Kasumi-1 (cell line): ENCODE measurements at places on chromosomes 7 and 10.

- no peak for DNase-seq
These were observed 36.7 kb upstream of the MNX1 start for GRCh38 chr7:157047148-157047547.

DNA sequence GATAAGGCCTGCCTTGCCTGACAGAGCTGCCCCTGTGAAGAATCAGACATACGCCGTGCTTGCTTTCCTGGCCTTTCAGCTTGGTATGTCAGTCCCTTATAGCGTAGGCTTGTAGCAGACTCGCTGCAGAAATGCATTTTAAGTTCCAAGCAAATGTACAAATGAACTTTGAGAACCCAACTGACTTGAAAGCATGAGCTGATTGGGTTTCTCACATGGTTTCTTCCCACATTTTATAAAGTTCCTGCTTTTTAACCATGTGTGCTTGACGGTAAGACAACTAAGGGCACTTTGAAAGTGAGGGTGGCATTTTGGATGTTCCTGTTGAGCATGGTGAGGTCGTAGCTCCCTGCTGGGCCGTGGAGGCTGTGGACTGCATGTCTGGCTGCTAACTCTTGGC lies 62.6 kb downstream of the CCNY start:
- DNase-seq = no peak

DNA sequence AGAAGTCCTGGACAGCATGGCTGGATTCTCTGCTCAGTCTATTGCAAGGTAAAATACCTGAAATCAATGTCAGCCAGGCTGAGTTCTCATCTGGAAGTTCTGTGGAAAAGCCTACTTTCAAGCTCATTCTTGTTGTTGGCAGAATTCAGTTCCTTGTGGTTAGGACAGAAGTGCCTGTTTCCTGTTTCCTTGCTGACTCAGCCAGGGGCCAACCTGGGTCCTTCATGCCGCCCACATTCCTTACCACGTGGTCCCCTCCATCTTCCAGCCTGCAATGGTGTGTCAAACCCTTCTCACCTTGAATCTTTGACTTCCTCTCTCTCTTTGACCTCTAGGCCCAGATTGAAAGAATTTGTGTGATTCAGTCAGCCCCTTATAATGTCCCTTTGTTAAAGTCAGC lies 197.1 kb upstream of the STK17A start:
- no peak for DNase-seq

DNA sequence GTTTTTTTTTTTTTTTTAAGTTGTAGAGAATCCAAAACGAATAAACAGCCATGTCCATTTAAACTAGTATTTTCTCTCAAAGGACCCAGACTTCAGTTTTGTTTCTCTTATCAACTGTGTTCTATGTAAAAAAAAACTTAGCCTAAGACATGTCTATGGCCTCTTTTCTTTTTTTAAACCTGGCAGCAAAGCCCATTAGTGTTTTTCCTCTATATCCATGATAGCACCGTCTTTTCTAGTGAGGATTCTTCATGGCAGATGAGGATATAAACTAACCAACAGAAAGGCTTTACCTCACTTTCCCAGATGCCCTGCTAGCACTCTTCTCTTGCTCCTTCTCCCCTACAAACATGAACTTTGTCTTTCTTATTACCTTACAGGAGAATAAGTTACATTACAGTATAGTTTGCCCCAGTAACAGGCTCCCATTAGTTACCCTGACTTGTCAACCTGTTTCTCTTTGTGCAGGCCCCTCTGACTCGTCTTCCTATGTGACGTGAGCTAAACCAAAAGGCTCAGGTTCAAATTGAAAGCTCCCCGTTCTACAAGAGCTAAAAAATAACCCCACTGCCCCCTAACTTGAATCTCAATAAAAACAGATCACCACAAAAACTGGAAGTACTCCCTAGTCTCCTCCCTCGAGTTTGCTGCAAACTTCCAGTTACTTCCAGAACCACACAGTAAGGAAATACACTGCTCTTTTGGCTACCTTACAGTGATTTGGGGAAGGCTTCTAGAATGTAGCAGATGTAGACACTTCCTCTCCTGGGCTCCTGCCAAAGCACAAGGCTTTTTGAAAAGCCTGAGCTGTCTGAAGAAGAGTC lies 20.1 kb downstream of the P4HA1 start:
- DNase-seq = peak; percentile 88

DNA sequence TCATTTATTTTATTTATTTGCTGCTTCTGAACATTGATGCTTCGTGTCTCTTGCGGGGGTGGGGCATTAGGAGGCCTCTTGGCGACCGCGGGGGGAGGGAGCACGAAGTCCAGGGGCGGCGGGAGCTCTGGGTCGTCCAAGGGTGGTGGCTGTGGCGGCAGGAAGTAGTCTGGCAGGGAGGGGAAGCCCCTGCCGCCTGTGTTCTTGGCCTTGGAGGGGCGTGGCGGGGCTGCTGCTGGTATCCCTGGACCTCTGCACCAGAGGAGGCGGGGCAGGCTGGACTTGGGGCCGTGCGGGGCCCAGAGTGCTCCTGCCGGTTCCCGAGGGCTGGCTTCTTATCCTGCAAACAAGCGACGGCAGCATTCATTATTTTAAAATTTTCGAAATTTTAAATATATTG lies 70.5 kb upstream of the ABI1 start:
- DNase-seq = no peak

DNA sequence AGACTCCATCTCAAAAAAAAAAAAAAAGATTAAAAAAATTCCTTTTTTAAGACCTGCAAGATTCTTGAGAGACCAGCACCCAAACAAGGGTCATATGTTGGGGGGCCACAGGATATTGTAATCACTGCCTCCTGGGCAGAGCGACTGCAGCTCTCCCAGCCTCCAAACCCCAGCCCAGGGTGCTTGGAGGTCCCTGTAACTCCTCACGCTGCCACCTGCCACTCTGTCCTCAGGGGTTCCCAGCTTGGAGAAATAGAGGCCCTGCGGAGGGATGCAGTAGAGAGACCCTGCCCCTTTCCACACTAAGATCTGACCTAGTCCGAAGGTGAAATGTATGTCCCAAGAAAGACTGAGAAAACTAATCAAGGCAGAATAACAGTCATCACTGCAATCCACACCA lies 343.7 kb downstream of the GRID1 start:
- no peak for DNase-seq

- no peak for DNase-seq
These were observed 168.2 kb upstream of the IGFBP3 start for GRCh38 chr7:46089281-46089680.

DNA sequence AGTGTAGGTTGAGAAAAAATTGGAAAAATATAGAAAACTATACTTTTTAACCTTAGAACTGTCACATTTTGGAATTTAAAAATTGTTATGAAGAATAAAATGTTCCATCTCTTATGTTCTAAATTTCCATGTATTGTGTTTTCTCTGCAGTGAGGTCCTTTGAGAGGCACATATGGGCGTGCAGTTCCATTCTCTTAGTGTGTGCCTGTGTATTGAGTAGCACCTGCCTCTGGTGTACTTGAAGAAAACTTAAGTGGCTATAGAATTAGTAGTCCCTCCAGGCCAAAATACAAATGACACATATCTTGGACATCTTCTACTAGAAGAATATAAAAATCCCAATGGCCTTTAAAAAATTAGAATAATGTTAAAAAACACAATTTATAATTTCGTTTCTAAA lies 149.2 kb downstream of the BICC1 start:
- no peak for DNase-seq

- DNase-seq = no peak
These were observed 4.1 kb downstream of the SH3PXD2A start for GRCh38 chr10:103851261-103851660.

- peak; percentile 39 for DNase-seq
These were observed 663 bp downstream of the HERPUD2 start for GRCh38 chr7:35694161-35694783.

- DNase-seq = no peak
These were observed 41.0 kb upstream of the ITGA8 start for GRCh38 chr10:15760681-15761080.
